T-cell (primary cell): ENCODE measurements at places on chromosomes 11 and 22. TPM values are rescaled to one million over a fixed set of nuclear protein-coding genes. Genes with fewer than 3 reads are reported as not detected.

Gene IGF2
- total RNA-seq, result 0.37 TPM

Gene CLMP
- 0.26 TPM for total RNA-seq

Gene CD248
- 7.8 TPM for total RNA-seq

Gene MUC6
- total RNA-seq, result 0.09 TPM

Gene DTX4
- 1.5 TPM for total RNA-seq

Gene LARGE2
- total RNA-seq, result 4.6 TPM

Gene ROBO4
- total RNA-seq, result 0.41 TPM

Gene EMSY
- total RNA-seq, result 38.3 TPM

Gene RIN1
- 5.1 TPM for total RNA-seq

Gene CBLIF
- not detected for total RNA-seq

Gene ABCG4
- total RNA-seq, result 0.09 TPM

Gene VSIG2
- 1.1 TPM for total RNA-seq

Gene LRP4
- 0.26 TPM for total RNA-seq

Gene OR5D18
- not detected for total RNA-seq

Gene CCDC81
- total RNA-seq, result 1.3 TPM

Gene PRG3
- total RNA-seq, result not detected

Gene APOL3
- 167 TPM for total RNA-seq

Gene OR51I1
- not detected for total RNA-seq

Gene MEI1
- total RNA-seq, result 83.4 TPM

Gene OSBP2
- 2.8 TPM for total RNA-seq

Gene BEST1
- total RNA-seq, result not detected

Gene P4HA3
- total RNA-seq, result not detected

Gene VPS11
- total RNA-seq, result 62.6 TPM

Gene MLC1
- 1.2 TPM for total RNA-seq

Gene SMTNL1
- not detected for total RNA-seq

Gene MYRF
- 0.95 TPM for total RNA-seq

Gene OR4A15
- total RNA-seq, result not detected

Gene DDI1
- total RNA-seq, result not detected

Gene SLC25A18
- not detected for total RNA-seq

Gene MRGPRX3
- not detected for total RNA-seq

Gene CHRNA10
- total RNA-seq, result 4.0 TPM

Gene HOATZ
- not detected for total RNA-seq

Gene PITPNM1
- total RNA-seq, result 167 TPM

Gene GP1BB
- total RNA-seq, result 0.58 TPM

Gene SLC22A6
- total RNA-seq, result not detected

Gene BCL2L13
- 32.9 TPM for total RNA-seq

Gene ACRV1
- total RNA-seq, result not detected

Gene MYO18B
- not detected for total RNA-seq

Gene GRIK4
- total RNA-seq, result not detected

Gene PAMR1
- total RNA-seq, result not detected

Gene P2RY2
- not detected for total RNA-seq

Gene SLC22A25
- not detected for total RNA-seq
